ENCODE measurements at places on chromosomes 7 and 10. TPM values are rescaled to one million over a fixed set of nuclear protein-coding genes. Genes with fewer than 3 reads are reported as not detected.

The MGAM2 gene
- polyA plus RNA-seq: 0.03 TPM

The ZNF853 gene
- polyA plus RNA-seq: 4.4 TPM

The TNS3 gene
- polyA plus RNA-seq: 11.9 TPM

The CELF2 gene
- polyA plus RNA-seq: 18.3 TPM

The TMEM196 gene
- 0.06 TPM for polyA plus RNA-seq

The RPEL1 gene
- 0.13 TPM for polyA plus RNA-seq

The FRAT2 gene
- 47.4 TPM for polyA plus RNA-seq

The CFAP69 gene
- 1.00 TPM for polyA plus RNA-seq

The GPC2 gene
- polyA plus RNA-seq: 47.8 TPM

The KCND2 gene
- 4.6 TPM for polyA plus RNA-seq

The STAG3 gene
- 1.3 TPM for polyA plus RNA-seq

The ASB10 gene
- polyA plus RNA-seq: not detected

The CFAP70 gene
- polyA plus RNA-seq: 0.21 TPM

The NMT2 gene
- 4.7 TPM for polyA plus RNA-seq

The CARD11 gene
- 12.6 TPM for polyA plus RNA-seq

The CTAGE8 gene
- not detected for polyA plus RNA-seq

The LDB3 gene
- polyA plus RNA-seq: 0.17 TPM

The FANK1 gene
- 0.74 TPM for polyA plus RNA-seq

The STOX1 gene
- 0.47 TPM for polyA plus RNA-seq

The DUS4L gene
- polyA plus RNA-seq: 6.1 TPM

The CYP3A4 gene
- not detected for polyA plus RNA-seq

The WDR37 gene
- polyA plus RNA-seq: 10.1 TPM

The CDK14 gene
- polyA plus RNA-seq: 5.5 TPM

Data from H1 (cell line).